Left renal pelvis (tissue), 4 donors: ENCODE measurements at places on chromosomes 5 and 9.

DNA sequence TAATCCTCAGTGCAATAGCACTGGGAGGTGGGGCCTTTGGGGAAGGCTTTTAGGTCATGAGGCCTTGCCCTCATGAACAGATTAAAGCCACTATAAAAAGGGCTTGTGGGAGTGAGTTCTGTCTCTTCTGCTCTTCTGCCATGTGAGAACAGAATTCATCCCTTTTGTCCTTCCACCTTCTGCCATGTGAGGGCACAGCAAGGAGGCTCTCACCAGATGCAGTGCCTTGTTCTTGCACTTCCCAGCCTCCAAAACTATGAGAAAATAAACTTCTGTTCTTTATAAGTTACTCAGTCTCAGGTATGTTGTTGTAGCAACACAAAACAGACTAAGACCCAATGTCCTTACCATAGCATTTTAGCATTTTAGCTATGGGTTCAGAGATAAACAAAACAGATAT, 81.7 kb upstream of the CPLX2 start:
- DNase-seq, result no peak

DNA sequence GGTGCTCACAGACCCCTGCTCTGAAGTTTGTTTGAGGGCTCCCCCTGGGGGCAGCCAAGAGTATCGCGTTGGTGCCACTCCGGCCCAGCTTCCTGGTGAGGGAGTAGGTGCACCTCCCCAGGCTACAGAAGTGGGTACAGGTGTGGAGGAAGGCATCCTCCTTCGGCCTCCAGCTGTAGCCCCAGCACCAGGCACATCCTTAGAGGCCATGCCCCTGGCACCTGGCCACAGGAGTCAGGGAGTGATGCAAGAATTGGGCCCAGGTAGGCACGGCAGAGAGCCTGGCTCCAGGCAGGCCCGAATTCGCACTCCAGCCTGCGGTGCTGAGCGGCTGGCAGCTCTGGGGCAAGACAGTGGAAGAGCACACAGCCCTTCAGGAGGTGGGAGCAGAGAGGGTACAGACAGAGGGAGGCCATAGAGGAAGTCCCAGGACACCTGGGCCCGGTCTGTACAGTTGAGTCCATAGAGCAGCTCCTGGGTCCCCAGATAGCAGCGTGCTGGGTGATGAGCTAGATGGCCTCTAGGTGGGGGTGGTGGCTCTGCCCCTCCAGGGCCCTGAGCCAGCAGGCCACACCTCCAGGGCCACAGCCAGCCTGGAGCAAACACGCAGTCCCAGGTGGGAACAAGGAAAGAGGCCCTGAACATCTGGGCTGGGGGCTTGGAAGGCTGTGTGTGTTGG, 2.4 kb downstream of the SAPCD2 start:
- no peak for DNase-seq

DNA sequence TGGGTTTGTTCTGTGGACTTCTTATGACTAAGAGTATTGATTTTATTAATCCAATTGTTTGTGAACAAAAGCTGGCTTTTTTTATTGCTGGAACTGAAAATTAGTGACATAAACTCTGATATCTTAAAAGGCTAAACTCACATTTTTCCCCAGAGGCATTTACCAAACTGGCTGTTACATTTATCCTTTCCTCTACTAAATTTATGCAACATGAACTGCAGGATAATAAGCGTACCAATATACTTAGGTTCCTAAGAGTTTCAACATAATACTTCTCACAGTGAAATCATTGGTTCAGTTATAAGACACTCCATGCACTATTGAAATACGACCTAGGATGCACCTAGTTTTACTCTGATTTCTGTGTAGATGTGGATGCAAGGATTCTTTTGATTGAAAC, 560.8 kb upstream of the WWC1 start:
- DNase-seq, result no peak

GRCh38 chr9:133383438-133383837, 7.3 kb downstream of the STKLD1 start:
- DNase-seq, result no peak

DNA sequence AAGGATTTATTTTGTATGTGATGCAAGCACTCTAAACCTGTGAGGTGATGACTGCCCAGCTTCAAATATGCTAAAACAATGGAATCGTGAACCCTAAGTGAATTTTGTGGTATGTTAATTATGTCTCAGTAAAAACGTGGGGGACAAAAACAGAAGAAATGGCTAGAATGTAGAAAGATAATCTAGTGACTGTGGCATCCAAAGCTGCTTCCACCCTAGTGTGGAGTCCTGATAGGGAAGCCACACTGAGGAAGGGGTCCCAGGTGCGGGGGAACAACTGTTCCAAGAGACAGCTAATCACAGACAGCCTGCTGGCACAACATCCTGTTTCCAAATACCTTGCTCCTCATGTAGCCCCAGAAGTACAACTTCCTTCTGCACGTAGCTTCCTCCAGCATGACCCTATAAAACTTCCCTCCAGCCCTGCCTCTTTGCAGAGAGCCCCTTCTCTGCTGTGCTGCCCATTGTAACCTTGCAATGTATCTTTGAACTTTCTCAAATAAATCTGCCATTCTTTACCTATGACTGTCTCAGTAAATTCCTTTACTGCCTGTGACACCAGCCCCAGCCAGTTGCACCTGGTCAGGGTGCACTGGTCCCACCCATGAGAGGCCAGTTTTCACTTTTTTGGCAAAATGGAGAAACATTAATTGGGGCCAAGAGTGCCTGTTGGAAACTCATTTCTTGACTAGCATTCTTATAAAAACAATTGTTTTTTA, 4.9 kb downstream of the GMCL2 start:
- DNase-seq, result no peak

GRCh38 chr5:179973391-179973790, 65.7 kb upstream of the TBC1D9B start:
- DNase-seq, result no peak

- DNase-seq, result peak; percentile 73
Observed at GRCh38 chr5:178130576-178131445, at the start of gene RMND5B. Gene RMND5B (plus strand): TSS chr5:178131014. CDS start chr5:178138120, 7,106 bp downstream.

GRCh38 chr9:125284855-125285254, 23.2 kb downstream of the GAPVD1 start:
- no peak for DNase-seq

GRCh38 chr9:21801683-21802417, 586 bp upstream of the MTAP start:
- no peak for DNase-seq

GRCh38 chr9:134413890-134414623, 87.8 kb downstream of the RXRA start:
- peak; percentile 73 for DNase-seq

DNA sequence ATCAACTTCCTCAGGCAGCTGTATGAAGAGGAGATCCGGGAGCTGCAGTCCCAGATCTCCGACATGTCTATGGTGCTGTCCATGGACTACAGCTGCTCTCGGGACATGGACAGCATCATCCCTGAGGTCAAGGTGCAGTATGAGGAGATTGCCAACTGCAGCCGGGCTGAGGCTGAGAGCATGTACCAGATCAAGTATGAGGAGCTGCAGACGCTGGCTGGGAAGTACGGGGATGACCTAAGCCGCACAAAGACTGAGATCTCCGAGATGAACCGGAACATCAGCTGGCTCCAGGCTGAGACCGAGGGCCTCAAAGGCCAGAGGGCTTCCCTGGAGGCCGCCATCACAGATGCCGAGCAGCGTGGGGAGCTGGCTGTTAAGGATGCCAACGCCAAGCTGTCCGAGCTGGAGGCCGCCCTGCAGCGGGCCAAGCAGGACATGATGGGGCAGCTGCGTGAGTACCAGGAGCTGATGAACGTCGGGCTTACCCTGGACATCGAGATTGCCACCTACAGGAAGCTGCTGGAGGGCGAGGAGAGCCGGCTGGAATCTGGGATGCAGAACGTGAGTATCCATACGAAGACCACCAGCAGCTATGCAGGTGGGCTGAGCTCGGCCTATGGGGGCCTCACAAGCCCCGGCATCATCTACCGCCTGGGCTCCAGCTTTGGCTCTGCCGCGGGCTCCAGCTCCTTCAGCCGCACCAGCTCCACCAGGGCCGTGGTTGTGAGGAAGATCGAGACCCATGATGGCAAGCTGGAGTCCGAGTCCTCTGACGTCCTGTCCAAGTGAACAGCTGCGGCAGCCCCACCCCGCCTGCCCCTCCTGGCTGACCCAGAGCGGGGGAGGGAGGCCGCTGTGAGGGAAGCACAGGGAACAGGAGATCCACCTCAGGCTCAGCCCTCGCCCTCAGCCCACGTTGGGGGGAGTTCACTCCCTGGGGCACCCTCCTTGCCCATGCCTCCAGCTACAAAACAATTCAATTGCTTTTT, 84.0 kb downstream of the SEC61B start:
- DNase-seq, result no peak

DNA sequence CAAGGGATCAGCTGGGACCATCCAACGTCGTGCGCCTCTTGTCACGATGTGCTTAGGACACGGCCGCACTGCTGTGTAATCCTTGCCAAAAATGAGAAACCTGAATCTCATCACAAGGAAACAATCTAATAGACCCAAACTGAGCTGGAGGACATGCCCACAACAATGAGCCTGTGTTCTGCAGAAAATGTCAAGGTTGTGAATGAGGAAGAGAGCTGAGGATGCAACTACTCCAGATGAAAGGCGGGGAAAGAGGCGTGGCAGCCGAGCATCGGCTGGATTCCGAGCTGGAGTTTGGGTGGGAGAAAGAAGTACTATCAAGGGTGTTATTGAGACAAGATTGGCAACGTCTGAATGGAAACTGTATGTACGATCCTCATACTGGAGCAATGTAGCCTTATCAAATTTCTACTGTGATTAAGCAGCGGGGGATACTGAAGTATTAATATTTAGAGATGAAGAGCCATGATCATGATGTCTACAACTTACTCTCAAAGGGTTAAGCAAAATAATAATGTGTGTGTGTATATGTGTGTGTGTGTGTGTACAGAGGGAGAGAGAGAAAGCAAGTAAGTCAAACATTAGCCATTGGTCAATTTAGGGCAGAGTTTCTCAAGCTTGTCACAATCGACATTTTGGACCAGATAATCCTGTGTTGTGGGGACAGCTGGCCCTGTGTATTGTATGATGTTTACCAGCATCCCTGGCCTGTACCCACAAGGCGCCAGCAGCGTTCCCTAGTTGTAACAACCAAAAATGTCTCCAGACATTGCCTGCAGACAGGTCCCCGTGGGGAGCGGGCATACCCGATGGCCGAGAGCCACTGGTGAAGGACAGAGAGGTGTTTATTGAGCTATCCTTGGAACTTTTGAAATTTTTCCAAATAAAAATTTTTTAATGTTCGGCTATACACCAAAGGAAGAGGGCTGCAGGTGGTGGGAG, 46.5 kb downstream of the DUSP1 start:
- DNase-seq, result no peak

DNA sequence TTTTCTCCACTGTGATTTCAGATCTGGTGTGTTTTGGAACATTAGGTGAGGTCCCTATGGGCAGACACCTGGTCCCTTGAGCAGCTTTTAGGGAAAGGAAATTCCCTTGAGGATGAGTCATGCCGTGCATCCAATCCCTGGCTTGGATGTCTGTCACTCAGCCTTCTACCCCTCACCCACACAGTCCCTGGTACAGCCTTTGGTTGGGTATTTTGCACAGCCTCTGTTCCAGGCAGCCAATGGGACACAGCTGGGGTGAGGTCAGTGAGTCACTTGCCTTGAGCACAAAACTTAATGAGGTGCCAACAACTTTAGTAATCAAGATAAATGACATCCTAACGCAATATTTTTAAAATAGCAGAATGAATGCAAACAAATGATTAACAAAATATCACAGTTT, 22.7 kb upstream of the SVEP1 start:
- no peak for DNase-seq

DNA sequence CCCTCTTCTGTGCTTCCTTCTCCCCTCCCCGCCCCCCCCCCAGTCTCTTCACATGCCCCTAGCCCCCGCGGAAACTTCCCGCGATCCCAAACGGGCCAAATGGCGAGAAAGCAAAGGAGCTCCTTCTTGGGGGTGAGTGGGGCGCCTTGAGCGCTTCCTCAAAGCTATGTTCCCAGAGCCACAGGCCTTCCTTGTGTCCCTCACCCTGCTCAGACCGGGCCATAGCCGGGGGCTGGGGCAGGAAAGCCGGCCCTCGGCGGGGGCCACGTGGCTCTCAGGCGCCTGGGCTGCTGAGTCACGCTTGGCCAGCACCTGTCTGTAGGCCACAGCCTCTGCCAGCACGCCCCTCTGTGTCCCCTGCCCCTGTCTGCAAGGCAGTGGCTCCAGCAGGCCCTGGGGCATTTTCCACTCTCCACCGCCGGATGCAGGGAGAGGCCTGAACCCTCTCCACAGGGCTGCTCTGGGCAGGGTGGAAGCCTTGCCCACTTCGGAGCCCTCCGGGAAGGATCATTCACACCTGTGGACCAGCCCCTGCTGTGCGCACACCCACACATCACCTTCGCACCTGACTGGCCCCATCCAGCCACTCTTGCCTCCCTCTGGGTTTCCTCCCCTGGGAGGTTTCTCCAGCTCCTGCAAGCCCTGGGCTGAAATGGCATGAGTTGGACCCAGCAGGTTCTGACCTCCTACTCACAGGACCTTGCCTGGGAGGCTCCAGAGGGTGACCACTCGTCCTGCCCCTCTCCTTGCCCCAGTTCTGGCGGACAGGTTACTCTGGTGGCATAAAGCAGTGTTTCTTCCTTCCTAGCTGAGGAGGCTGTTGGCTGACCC, 1.2 kb upstream of the SQSTM1 start:
- DNase-seq, result no peak

GRCh38 chr9:134173127-134174072, 9.0 kb upstream of the RNU6ATAC start:
- DNase-seq, result no peak

- DNase-seq, result no peak
Observed at GRCh38 chr5:87788416-87788815, 375.7 kb upstream of the CCNH start.

DNA sequence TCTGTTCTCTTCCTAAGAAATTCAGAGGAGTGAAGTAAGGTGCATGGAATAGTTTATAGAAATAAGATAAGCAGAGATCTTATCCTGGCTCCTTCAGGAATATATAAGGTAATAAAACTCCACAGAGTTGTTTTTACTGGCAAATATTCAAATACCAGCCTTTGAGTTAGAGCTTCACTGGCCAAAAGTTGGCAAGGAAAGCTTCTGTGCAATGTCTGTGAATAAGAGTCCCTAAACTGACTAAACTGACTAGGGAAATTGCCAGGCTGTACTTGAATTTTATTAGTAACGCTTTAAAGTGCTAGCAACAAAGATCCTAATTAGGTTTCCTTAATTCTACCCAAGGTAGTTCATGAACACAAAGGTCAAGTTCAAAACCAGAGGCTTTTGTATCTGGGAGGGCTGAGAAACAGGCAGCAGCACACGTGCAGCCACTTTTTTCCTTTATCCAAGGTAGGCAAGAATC, 131.1 kb upstream of the MPDZ start:
- DNase-seq, result no peak

- DNase-seq, result no peak
Observed at GRCh38 chr9:76882686-76883085, 23.2 kb downstream of the PRUNE2 start.

GRCh38 chr9:114172981-114173833, 17.9 kb downstream of the COL27A1 start:
- DNase-seq, result no peak
